Activated CD8-positive, alpha-beta memory T cell treated with anti-CD3 and anti-CD28 coated beads for 1 hour (primary cell): ENCODE measurements at places on chromosomes 1 and 21.
A peak's percentile ranks its signal among the peaks of the same experiment; 100 is the strongest.

- DNase-seq, result no peak
Measured at GRCh38 chr1:93346421-93346993, 800 bp downstream of the DR1 start.

GRCh38 chr1:229238231-229238630 is 32.7 kb upstream of the RAB4A start:
- no peak for DNase-seq

DNA sequence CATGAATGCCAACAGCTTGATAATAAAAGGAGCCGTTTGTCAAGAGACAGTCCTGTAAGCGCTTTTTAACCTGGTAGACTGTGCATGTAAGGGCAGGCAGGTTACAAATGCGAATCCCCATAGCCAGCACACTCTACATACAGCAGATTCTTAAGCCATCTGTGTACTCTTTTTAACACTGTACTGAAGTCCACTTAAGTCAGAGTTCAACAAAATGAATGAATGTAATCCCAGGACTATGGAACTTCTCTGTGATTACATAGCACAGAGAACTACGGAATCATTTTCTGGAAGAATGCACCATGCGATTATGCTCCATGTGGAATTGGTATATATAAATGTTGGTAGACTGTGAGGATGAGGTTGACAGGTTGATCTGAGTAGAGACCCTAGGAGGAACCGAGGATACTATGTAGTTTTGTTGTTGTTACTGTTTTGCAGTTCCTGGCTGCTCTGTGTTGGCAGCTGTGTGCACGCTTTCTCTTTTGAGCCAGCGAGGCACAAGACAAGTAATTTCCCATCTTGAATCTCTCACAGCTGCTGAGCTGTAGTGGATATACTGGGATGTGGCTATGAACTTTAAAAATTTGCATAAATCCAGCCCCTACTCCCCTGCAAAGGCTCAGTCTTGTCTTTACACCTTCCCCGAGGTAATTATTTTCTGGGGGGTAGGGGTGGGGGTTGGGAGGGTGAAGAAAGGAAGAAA is 21.9 kb downstream of the LRRC8D start:
- DNase-seq, result no peak

GRCh38 chr21:44756423-44757185 is 45.0 kb downstream of the UBE2G2 start:
- DNase-seq, result no peak

GRCh38 chr1:38371505-38371844 is 324.9 kb upstream of the POU3F1 start:
- DNase-seq, result no peak

DNA sequence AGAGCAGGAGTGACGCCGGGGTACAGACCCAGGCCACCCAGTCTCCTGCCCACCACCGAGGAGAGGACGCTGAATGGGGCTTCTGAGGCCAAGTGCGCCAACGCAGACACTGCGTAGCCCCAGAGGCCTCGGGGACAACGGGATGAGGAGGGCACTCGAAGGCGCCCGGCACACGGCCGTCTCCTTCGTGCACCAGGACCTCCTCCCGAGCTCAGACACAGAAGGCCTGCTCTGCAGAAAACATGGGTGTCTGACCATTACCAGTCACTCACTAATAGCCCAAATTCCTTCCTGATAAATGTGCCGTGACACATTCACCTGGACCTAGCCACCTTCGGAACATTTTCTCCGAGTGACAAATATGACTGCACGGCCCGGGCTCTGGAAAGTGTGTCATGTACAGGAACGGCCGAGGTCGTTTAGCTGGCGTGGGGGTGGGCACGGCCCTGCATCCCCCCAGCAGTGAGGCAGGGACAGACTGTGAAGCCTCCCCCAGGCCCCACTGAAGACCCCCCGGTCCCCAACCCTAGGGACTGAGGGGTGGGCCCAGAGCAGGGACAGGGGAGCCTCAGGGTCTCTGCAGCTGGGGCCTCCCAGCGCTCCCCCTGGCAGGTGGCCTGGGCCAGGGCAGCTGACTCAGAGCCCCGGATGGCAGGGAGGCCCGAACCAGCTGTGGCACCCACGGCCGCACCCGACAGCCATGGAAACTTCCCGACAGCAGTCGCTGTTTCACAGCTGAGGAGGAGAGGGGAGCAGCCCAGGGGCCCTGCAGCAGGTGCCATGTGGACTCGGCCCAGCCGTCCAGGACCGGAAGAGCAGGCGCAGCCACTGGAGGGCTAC is 16.7 kb upstream of the COL6A2 start:
- no peak for DNase-seq

DNA sequence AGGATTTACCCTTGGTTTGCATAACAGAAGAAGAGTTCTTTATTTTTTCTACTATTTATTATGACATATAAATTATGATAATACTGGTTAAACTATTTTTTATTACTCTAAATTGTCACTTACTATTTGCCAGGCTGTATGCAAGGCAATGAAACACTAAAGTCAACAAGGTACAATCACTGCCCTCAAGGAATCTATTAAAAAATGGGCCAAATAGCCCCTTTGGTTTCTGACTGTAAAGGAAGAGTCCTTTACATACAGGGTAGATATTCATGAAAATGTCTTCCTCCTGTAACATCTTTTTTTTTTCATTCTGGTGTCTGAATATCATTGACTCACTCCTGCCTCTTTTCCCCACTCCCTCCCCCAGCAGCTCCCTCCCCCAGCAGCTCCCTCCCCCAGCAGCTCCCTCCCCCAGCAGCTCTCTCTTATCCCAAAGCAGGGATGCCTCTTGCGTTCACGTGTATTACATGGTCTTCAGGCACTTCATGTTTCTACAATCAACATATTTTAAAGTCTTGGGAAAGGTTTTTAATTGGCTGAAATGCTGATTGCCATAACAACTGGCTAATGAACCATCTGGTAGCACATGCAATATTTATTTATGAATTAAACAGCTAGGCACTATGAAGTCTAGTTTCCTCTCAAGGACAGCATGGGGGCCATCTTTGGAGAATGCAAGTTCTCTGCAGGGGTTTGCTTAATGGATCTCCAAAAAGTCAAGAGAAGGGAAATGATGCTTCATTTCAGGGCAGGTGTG is 400.4 kb upstream of the PLXNA2 start:
- DNase-seq, result no peak

- DNase-seq, result no peak
Measured at GRCh38 chr1:97913506-97914139, 7.2 kb downstream of the DPYD start.

- peak; percentile 76 for DNase-seq
Measured at GRCh38 chr21:42227909-42228708, 9.2 kb downstream of the ABCG1 start.

DNA sequence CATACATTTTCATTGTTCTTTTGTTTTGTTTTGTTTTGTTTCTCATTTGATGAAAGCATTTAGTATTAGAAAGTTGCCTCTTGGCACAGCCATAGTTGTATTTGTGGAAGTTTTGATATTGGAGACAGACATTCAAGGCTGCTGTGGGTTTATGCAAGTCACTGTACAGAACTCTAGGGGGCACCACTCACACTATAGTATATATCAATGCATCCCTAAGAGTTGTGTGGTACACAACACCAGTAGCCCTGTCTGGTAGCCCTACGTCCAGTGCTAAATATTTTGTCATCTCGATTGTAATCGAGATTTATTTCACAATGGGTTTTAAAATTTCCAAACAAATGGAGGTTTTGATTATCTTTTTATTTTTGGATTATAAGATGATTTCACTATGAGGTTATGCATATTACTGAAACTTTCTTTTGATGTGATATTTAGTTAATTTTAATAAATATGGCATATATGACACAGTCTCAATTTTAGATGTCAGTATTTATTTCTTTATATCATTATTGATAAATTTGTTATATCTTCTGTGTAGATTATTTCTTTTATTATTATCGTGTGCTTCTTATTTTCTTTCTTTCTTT is 112.2 kb downstream of the NR5A2 start:
- no peak for DNase-seq

DNA sequence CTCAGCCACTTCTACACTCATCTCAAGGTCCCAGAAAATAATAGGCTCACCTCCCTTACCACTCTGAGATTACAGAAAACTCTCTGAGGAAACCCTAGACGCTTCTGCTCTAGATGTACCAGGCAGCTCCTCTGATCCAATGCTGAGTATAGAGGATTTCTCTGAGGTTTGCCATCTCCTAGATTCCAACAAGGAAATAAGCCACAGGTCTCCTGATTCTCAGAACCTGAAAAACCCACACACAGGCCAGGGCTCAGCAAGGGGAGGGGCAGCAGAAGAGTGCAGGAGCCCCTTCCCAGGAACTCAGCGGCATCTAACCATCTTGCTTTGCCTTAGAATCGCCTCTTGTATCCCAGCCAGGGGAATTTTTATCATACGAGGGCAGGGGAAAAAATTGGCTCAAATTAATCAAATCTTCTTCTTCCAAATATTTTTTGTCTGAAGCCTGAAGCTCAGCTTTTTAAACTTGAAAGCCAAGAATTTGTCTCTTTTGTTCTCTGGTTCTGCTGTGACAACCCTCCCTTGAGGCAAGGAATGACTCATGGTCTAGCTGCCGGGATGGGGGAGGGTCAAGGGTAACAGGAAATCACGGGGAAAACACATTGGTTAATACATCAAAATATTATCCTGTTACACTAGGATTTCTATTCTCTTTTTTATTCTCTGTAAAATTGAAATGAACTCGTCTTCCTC is 30.8 kb downstream of the GORAB start:
- no peak for DNase-seq

DNA sequence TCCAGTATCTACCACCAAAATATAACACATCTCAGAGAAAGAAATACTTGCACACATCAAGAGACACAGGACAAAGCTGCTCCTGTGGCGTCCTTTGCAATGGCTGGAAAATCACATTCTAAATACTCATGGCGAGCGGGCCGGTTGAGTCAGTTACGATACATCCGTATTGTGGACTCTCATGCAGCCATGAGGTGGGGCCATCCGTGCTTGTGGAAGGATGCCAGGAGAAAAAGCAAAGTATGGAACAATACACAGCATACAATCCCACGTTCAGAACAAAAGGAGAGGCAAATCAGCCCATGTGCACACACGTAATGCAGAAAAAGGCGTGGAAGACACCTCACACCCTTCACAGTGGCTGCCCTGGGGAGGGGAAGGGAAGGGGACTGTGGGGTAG is 13.1 kb downstream of the ATP13A2 start:
- no peak for DNase-seq

DNA sequence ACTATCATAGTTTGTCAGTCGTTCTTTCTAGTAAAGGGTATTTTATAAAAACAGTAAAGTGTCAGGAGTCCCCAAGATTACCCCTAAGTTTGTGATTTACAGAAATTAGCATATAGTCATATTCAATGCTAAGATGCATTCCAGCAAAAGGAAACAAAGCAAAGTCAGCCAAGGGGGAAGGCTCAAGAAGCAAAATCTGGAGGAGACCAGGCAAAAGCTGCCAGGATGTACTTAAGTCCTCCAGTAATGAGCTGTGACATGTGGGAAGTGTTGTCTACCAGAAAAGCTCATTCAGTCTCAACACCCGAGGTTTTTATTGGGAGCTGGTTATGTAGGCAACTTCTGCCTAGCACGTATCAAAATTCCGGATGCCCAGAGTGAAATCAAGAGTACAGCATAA is 373.4 kb upstream of the TMPRSS15 start:
- DNase-seq, result no peak

GRCh38 chr1:151680391-151680790 is 36.2 kb downstream of the CELF3 start:
- no peak for DNase-seq

GRCh38 chr1:225766967-225767633 is 10.5 kb upstream of the SRP9 start:
- DNase-seq, result no peak

GRCh38 chr1:15513192-15513591 is 10.8 kb downstream of the CASP9 start:
- DNase-seq, result no peak

DNA sequence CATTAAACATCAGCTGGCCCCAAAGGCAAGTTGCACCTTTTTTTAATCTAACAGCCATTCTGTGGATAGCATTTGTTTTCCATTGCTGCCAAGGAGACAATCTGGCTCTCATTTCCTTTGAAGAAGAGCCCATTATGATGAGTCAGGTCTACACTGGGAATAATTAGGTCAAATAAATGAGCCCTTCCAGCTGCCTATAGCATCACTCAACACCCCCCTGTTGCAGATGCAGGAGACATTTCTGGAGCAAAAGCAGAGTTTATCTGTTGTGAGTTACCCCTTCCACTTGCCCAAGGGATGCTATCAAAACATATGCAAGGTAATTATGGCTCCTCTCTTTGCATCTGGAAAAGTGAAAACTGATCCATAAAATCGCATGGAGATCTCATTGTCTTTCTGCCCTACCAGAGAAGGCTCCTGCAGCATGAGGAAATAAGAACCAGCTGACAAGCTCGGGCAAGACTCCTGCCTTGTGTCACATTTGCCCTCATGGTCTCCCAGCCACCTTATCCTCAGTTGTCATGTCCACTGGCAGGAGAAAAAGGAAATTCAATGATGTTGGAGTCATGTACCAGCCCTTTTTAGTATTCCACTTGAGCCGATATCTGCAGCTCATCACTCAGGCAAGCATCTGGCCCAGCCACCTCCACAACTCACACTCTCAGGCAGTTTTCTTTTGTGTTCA is 135.9 kb downstream of the SLC30A10 start:
- DNase-seq, result no peak

DNA sequence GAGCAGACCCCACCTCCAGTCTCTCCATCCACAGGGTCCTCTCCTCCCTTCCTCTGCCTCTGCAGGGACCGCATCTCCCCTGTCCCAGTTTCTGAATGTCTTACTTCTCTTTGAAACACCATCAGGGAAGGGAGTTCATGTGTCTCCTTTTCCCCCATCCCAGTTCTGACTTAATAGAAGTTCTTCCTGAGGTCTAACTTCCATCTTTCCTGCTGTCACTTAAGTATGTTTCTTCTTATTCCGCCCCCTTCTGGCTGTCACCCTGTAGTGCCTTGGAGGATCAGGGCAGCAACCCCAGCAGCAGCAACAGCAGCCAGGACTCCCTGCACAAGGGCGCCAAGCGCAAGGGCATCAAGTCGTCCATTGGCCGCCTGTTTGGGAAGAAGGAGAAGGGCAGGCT is 29.3 kb downstream of the MYOG start:
- DNase-seq, result no peak

DNA sequence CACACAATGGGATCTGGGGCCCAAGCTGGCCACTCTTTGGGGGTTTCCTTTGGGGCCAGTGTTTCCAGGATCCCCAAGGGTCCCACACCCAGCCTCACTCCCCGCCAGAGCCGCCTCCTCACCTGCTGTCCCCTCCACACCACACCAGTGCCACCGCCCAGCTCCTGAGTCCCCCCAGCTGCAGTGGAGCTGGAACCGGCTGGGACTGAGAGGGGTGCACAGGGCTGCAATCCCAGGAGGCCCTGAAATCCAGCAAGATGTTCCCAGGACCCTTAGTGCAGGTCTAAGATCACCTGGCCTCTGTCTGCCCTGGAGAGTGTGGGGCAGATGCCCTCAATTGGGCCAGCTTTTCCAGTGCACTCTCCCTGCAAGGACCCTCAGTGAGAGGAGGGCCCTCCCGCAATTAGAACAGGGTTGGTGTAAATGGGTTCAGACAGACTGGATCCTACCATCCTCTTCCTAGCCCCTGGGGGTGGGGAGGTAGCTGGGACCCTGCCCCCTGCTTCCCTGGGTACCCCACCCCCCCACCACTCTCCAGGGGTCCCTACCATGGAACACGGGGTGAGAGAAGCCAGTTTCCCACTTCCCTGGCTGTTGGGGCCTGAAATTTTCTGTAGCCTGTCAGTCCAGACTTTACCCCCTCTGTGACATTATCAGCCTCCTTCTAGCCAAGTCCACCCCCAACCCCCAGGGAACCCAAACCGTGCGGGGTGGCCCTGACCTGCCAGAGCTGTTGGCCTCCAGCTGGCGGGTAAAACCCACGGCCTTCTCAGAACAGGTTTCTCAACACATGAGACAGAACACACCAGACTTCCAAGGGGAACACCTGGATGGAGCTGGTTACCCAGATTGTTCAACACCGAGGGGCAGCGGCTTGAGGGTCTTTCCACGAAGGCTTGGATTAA is 7.0 kb downstream of the KRTAP10-12 start:
- no peak for DNase-seq
